ENCODE measurements at places on chromosomes 6 and 20. TPM values are rescaled to one million over a fixed set of nuclear protein-coding genes. Genes with fewer than 3 reads are reported as not detected.

DNA sequence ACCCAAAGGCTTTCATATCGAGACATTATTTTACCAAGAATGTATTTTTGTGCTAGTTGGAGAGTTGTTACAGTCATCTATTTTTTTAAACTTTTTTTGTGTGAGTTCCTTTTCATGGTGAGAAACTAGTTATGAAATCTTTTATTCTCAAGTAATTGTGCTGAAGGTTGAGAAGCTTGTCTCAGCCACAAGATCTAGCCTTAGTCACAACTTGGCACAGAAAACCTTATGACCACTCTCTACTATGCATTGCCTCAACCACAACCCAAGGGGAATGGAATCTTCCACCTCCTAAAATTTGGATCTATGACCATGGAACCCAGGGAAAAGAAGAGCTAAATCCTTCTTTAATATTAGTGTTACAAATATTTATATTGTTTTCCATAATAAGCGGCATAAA lies 58.5 kb downstream of the HS3ST5 start:
- no peak overlapping the region for H3K27ac ChIP-seq
- no peaks in the 10 kb centered on the region for H3K4me1 ChIP-seq
- no peak for DNase-seq
- no peaks in the 10 kb centered on the region for H3K27me3 ChIP-seq
- H3K36me3 ChIP-seq: no peaks in the 10 kb centered on the region

Gene CPNE1
- polyA plus RNA-seq: 238 TPM

- H3K4me3 ChIP-seq: no peak overlapping the region
- no peaks in the 10 kb centered on the region for H3K36me3 ChIP-seq
- no peak for DNase-seq
- H3K27ac ChIP-seq: peak overlapping the region; percentile 48
- no peaks in the 10 kb centered on the region for H3K27me3 ChIP-seq
Observed at GRCh38 chr6:113565306-113565705, 291.8 kb upstream of the MARCKS start.

DNA sequence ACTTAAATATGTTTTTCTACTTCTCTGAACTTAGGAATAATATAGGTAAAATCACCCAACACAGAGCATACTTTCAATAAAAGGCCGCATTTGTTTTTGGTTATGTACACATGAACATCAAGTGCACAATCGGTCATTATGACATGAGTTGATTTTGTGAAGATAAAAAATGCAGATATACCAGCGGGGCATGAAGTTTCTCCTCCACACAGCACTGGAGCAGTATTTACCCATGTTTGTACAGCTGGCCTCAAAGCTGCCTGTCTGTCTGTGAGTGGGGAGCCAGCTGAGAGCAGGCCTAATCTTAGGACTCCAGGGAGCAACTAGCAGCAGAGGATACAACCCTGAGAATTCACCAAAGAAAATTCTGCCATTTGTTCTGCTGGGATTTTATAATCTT lies 206.5 kb downstream of the TPBG start:
- no peaks in the 10 kb centered on the region for H3K4me1 ChIP-seq
- no peak for DNase-seq
- H3K4me3 ChIP-seq: no peak overlapping the region
- H3K36me3 ChIP-seq: no peaks in the 10 kb centered on the region
- no peaks in the 10 kb centered on the region for H3K27me3 ChIP-seq

Gene TRAPPC3L
- 0.18 TPM for polyA plus RNA-seq

Gene ZSCAN23
- 0.30 TPM for polyA plus RNA-seq

DNA sequence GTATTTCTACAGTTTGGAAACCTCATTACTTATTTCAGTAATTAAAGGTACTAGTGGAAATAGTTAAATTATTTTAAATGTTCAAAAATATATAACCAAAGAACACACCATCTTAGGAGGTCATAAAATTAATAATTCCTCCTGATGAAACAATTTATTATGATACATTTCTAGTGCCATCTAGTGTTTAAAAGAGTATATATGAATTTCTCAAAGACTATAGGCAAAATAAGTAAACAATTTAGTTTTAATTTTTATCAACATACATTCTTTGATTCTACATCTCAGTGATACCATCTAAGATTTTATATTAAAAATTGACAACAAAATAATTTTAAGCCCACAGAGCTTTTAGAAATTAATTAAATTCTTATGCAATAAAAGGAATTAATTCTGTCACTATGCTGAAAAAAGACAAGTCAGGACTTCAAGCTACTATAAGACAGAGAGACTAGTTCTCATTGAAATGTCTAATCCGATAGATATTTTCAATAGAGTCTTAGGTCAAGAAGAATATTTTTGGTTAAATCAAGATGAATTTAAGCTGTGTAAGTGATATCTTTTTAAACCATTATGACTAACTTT lies 107.8 kb upstream of the RNF217 start:
- H3K4me3 ChIP-seq: no peak overlapping the region
- H3K27ac ChIP-seq: no peak overlapping the region
- DNase-seq: no peak
- no peaks in the 10 kb centered on the region for H3K27me3 ChIP-seq

Gene SCUBE3
- 0.14 TPM for polyA plus RNA-seq

- peak overlapping the region; percentile 94 for H3K27ac ChIP-seq
- peaks cover 63% of the 10 kb centered on the region for H3K4me1 ChIP-seq
- H3K27me3 ChIP-seq: no peaks in the 10 kb centered on the region
Observed at GRCh38 chr20:62953839-62954703, 1.6 kb downstream of the SLC17A9 start.

Gene COL20A1
- polyA plus RNA-seq: 0.30 TPM

Gene TRMT6
- polyA plus RNA-seq: 18.9 TPM

GRCh38 chr6:99334526-99335127 lies 14.8 kb downstream of the FAXC start:
- no peaks in the 10 kb centered on the region for H3K27me3 ChIP-seq
- peak; percentile 7 for DNase-seq
- no peaks in the 10 kb centered on the region for H3K36me3 ChIP-seq
- H3K4me1 ChIP-seq: peaks cover 5% of the 10 kb centered on the region
- H3K4me3 ChIP-seq: no peak overlapping the region

Gene TNFRSF21
- 30.2 TPM for polyA plus RNA-seq

Gene TRIM31
- 1.4 TPM for polyA plus RNA-seq

DNA sequence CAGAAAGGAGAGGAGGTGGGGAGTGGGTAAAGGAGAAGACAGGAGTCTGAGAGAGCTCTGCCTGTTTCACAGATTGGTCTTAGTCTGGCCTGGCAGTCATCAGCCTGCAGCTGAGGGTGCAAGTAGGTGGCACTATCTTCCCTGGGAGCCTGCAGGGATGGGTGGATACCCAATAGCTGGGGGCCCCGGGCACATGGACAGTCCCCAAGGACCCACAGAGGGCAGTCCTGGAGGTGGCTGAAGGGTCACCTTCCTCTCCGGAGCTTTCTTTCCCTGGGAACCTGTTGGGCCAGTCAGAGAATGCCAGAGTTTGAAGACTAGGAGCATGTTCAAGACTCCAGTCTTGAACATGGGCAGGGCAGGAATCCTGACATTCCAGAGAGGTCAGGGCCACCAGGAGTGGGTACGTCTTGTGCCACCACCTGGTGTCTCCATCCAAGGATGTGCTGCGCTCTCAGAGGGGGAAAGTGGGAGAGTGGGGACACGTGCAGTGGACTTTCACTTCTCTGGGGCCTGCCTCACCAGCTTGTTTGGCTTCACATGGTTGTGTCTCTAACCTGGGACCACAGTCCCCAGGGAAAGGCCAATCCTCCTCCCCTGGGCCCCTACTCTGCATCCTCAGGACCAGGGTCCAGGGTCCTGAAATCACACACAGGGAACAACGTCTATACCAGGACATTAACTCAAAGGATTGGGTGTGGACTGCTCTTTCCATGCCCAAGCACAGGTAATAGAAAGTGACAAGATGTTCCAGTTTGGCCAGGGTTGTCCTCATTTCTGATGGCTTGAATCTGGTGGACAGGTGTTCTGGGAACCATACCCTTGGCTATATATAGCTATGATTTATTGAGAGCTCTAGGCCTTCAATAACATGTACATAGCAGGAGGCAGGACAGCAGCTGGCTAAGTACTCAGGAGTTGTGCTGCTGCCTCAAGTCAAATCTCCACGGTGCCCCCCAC lies 18.0 kb downstream of the AARS2 start:
- H3K27ac ChIP-seq: no peak overlapping the region
- H3K4me3 ChIP-seq: no peak overlapping the region
- H3K4me1 ChIP-seq: peaks cover 2% of the 10 kb centered on the region
- H3K36me3 ChIP-seq: peaks cover 1% of the 10 kb centered on the region
- H3K27me3 ChIP-seq: peaks cover 81% of the 10 kb centered on the region
- no peak for DNase-seq

Gene TUBB
- 137 TPM for polyA plus RNA-seq

GRCh38 chr6:27477318-27478013 lies 4.6 kb upstream of the ZNF184 start:
- DNase-seq: no peak
- H3K4me3 ChIP-seq: peak overlapping the region; percentile 93
- H3K27ac ChIP-seq: no peak overlapping the region
- H3K27me3 ChIP-seq: no peaks in the 10 kb centered on the region
- no peaks in the 10 kb centered on the region for H3K36me3 ChIP-seq

DNA sequence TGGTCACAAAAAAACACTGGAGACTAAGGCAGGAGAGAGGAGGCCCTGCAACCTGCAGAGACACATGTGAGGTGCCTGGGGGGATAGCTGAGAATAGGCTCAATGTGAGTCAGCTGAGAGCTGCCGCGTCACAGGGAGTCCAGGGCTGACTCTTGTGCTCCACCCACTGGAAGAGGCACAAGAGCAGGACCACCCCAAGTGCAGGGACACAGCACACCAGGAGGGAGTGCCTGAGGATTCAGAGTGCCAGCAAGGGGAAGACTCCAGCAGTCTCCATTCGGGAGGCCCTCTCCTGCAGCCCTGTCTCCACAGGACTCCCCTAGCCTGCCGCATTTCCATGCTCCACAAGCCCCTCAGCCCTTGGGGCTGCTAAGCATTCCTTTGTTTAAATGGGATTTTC lies 105.5 kb downstream of the HUS1B start:
- H3K36me3 ChIP-seq: peaks cover 9% of the 10 kb centered on the region
- H3K27me3 ChIP-seq: no peaks in the 10 kb centered on the region

GRCh38 chr6:14276667-14277404 lies 159.3 kb downstream of the CD83 start:
- no peak for DNase-seq
- peaks cover 59% of the 10 kb centered on the region for H3K4me1 ChIP-seq
- no peaks in the 10 kb centered on the region for H3K27me3 ChIP-seq
- no peaks in the 10 kb centered on the region for H3K36me3 ChIP-seq
- no peak overlapping the region for H3K4me3 ChIP-seq

Gene C6orf163
- 1.5 TPM for polyA plus RNA-seq

- no peaks in the 10 kb centered on the region for H3K36me3 ChIP-seq
- no peaks in the 10 kb centered on the region for H3K27me3 ChIP-seq
- H3K4me1 ChIP-seq: no peaks in the 10 kb centered on the region
- no peak overlapping the region for H3K4me3 ChIP-seq
- DNase-seq: no peak
- no peak overlapping the region for H3K27ac ChIP-seq
Observed at GRCh38 chr20:51620432-51620831, 77.9 kb upstream of the NFATC2 start.

- DNase-seq: no peak
- no peaks in the 10 kb centered on the region for H3K4me1 ChIP-seq
- H3K27me3 ChIP-seq: no peaks in the 10 kb centered on the region
- no peak overlapping the region for H3K4me3 ChIP-seq
- H3K27ac ChIP-seq: no peak overlapping the region
Observed at GRCh38 chr6:114824409-114824808, 481.6 kb upstream of the HS3ST5 start.

GRCh38 chr20:34808583-34808982 lies 16.9 kb downstream of the NCOA6 start:
- H3K27me3 ChIP-seq: no peaks in the 10 kb centered on the region
- H3K27ac ChIP-seq: no peak overlapping the region

- DNase-seq: no peak
- H3K36me3 ChIP-seq: no peaks in the 10 kb centered on the region
- H3K4me1 ChIP-seq: no peaks in the 10 kb centered on the region
- no peaks in the 10 kb centered on the region for H3K27me3 ChIP-seq
- H3K4me3 ChIP-seq: no peak overlapping the region
Observed at GRCh38 chr20:10713161-10713560, 39.4 kb upstream of the JAG1 start.

Gene DDO
- polyA plus RNA-seq: 0.64 TPM

GRCh38 chr6:108526739-108527174 lies 34.0 kb upstream of the FOXO3 start:
- H3K27ac ChIP-seq: no peak overlapping the region
- DNase-seq: no peak
- no peak overlapping the region for H3K4me3 ChIP-seq
- H3K36me3 ChIP-seq: no peaks in the 10 kb centered on the region

DNA sequence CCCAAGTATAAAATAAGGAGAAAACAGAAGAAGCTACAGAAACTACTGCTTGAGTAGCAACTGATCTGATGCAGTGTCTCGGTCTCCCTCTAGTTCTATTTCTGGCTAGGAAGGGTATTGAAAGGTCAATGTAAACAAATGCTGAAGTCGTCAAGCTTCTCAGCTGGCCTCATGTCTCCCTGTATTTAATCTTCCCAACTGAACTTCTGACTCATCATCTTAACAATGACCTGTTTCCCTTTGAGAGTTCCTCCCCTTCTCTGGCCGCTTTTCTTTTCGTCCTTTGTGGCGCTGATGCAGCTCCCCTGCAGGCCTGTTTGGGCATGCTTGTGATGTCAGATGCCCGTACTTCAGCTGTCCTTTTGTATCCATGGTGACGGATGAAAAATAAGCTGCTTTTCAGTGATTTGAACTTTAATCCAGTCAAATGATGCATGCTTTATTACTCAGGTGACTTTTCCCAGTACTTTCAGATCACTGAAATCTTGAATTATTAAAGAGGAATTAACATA lies 7.8 kb upstream of the LCA5 start:
- peak overlapping the region; percentile 65 for H3K27ac ChIP-seq
- no peak overlapping the region for H3K4me3 ChIP-seq
- H3K4me1 ChIP-seq: no peaks in the 10 kb centered on the region

GRCh38 chr6:106609699-106610098 lies 19.6 kb downstream of the RTN4IP1 start:
- no peak for DNase-seq
- H3K4me1 ChIP-seq: no peaks in the 10 kb centered on the region
- no peaks in the 10 kb centered on the region for H3K36me3 ChIP-seq
- H3K27me3 ChIP-seq: no peaks in the 10 kb centered on the region
- H3K27ac ChIP-seq: no peak overlapping the region

Gene ECT2L
- polyA plus RNA-seq: 0.43 TPM

- H3K36me3 ChIP-seq: no peaks in the 10 kb centered on the region
- no peak overlapping the region for H3K27ac ChIP-seq
- no peaks in the 10 kb centered on the region for H3K27me3 ChIP-seq
- no peak overlapping the region for H3K4me3 ChIP-seq
Observed at GRCh38 chr6:48136856-48137255, 25.9 kb upstream of the PTCHD4 start.

DNA sequence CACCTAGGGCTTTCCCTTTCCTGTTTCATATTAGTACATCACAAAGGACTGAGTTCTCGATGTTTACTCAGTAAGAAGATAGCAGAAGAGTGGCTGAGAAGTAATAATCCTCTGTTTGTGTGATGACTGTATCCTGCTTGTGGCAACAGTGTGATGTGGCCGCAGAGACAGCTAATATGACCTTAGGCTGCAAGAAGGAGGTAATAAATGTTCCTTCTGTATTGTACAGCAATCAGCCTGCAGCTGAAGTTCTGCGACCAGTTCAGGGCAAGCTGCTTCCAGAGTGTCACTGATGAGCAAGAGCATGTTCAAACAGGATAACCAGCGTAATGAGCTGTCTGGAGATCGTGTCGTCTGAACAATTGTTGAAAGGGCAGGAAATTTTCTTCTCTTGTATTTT lies 70.9 kb downstream of the OPN5 start:
- no peak for DNase-seq
- no peak overlapping the region for H3K27ac ChIP-seq
- H3K4me3 ChIP-seq: no peak overlapping the region
- H3K36me3 ChIP-seq: no peaks in the 10 kb centered on the region
- H3K27me3 ChIP-seq: no peaks in the 10 kb centered on the region

Gene PNPLA1
- 0.21 TPM for polyA plus RNA-seq
